C1 segment of cervical spinal cord (tissue), 14 donors: ENCODE measurements at places on chromosomes 7 and 10.

DNA sequence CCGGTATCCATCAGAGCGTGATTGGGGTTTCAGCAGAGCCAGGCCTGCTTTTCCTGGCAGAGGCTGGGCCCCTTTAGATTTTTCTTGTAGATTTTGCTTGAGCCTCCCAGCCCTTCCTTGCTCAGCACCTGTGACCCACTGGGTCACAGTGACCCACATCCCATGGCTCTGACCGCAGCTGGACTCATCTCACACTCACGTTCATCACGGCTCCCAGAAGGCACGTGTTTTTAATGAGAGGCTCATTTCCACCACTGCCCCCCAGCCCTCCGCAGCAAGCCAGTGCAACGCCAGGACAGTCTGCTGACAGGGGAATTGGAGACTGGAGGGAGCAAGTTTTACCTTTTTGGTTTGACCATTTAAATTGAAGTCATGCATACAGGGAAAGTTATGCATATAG is 155.7 kb downstream of the CUX1 start:
- DNase-seq = no peak

DNA sequence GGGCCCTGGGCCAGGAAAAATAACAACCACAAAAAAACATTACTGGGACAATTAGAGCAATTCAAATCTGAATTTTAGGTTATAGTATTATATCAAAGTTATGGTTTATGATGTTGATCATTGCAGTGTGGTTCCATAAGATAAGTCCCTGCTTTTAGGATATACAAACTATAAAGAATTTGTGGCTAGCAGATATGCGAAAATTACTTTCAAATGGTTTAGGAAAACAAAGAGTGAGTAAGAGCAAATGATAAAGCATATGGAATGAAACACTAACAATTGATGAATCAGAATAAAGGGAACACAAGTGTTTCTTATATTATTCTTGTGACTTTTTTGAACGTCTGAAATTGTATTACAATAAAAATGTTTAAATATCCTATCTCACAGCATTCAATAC is 64.4 kb upstream of the HECTD2 start:
- no peak for DNase-seq

DNA sequence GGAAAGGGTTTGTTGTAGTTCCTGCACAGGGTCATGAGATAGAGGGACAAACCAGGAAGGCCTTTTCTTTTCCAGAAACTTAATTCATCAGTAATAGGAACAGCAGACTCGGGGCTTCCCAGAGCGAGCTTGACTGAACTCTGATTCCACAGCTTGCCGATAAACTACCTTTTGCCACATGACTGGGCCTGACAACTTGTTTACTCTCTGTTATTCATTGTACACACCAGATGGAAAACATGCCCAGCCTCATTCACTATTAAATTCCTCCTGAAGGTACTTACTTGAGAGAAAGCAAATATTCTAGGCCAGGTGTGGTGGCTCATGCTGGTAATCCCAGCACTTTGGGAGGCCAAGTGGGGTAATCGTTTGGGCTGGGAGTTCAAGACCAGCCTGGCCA is 77.1 kb upstream of the FGFR2 start:
- DNase-seq = no peak

GRCh38 chr10:11433657-11434056 is 177.8 kb downstream of the USP6NL start:
- no peak for DNase-seq

GRCh38 chr7:128878226-128879105 is 15.8 kb downstream of the ATP6V1F start:
- DNase-seq = no peak

- no peak for DNase-seq
These were observed 4.1 kb downstream of the NHLRC2 start for GRCh38 chr10:113858541-113858940.

DNA sequence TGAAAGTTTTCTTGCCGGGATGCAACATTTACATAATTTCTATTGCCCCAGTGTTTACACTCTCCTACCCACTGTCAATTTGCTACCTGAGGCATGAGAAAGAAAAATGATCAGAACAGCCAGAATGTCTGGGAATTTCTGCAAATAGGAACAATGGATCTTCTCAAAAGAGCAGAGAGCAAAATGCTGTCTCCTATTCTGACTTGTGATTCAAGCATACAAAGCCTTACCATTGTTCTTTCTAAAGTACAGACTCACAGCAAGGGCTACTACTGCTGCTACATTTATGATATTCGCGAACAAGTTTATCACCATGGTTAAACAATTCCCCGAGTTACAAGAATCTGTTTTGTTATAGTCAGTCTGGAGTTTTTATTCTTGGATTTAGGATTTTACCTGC is 329.9 kb upstream of the CELF2 start:
- DNase-seq = no peak

GRCh38 chr10:14556285-14556956 is 218.3 kb downstream of the FAM107B start:
- no peak for DNase-seq

DNA sequence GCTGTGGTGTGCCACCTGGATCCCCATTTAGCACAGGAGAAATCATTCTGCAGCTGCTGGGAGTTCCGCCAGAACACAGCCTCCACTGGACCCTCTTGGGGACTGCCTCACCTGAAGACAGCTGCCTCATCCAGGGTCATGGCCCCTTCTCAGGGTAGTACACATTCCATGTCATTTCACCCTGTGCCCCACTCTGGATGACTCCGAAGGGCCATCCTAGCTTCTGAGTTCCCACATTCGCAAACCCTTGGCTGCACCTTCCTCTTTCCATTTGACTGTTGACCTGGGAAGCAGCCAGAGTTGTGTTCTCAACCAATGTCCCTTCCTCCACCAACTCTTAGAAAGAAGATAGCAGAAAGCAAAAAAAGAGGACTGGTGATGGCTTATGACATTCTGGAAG is 125.6 kb upstream of the TBX20 start:
- DNase-seq = no peak

DNA sequence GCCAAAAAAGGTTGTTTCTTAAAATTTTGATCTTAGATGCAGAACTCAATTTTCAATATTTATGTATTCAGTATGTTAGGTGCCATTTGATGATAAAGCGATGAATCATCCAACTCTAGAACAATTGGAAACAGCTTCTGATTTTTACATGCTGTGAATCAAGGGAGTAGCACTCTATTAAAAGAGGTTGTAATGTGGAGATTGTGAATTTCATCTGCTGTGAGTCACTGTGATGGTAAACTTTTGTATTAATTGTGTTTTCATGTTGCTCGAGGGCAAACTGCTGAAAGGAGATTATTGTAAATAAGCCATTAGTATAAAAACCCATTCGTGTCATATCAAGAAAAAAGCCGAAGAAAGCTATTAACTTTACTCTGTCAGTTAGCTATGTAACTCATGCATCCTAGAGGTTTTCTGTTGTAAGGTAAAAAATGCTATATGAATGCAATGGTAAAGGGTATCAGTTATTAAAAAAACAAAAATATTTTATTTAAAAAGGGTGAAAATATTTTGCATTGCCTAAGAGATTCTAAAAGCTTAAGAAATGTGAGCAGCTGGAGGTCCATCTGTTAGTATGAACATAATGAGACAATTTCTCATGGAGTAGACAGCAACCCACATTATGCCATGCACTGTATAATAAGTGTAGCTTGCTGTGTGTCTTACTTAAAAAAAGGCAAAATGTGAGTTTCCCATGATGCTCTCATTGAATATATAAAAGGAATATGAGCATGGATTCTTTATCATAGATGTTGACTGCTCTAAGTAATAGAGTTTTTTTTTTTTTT is 511.0 kb upstream of the PCDH15 start:
- DNase-seq = no peak
